ENCODE measurements at places on chromosomes 7 and 10.

GRCh38 chr7:134662166-134662870, 15.7 kb downstream of the BPGM start:
- ATAC-seq: no peak

- no peak for ATAC-seq
These were observed 79.0 kb upstream of the POM121L12 start for GRCh38 chr7:52956379-52956915.

GRCh38 chr7:96009148-96009547, 236.8 kb downstream of the DYNC1I1 start:
- no peak for ATAC-seq

- ATAC-seq: no peak
These were observed 164.6 kb downstream of the GRK5 start for GRCh38 chr10:119371704-119372663.

GRCh38 chr10:78199005-78199725, 165.5 kb downstream of the RPS24 start:
- no peak for ATAC-seq

- ATAC-seq: peak; percentile 51
These were observed 594 bp downstream of the CNNM1 start for GRCh38 chr10:99329554-99330346.

GRCh38 chr10:2619916-2620315, 447.4 kb upstream of the PFKP start:
- ATAC-seq: peak; percentile 73

DNA sequence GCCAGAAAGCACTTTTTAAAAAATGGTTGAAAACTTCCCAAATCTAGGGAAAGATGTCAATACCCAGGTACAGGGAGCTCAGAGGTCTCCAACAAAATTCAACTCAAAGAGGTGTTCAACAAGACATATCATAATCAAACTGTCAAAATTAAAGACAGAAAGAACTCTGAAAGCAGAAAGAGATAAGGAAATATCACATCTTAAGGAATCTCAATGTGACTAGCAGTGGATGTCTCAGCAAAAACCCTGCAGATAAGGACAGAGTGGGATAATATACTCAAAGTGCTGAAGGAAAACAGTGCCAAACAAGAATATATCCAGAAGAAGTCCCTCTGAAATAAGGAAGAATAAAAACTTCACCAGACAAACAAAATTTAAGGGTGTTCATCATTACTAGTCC, 13.0 kb upstream of the GSTK1 start:
- no peak for ATAC-seq
